Muscle of arm (tissue), 14 donors: ENCODE measurements at places on chromosomes 3 and 15. TPM values are rescaled to one million over a fixed set of nuclear protein-coding genes. Genes with fewer than 3 reads are reported as not detected.

GRCh38 chr3:192090586-192090985, 629.6 kb downstream of the PYDC2 start:
- DNase-seq: no peak

Gene PRSS50
- 0.26 TPM for polyA plus RNA-seq

Gene ST3GAL6
- 10.8 TPM for polyA plus RNA-seq

Gene C3orf85
- polyA plus RNA-seq: not detected
